ENCODE measurements at places on chromosomes 3 and 15. TPM values are rescaled to one million over a fixed set of nuclear protein-coding genes. Genes with fewer than 3 reads are reported as not detected.

The LIPC gene
- total RNA-seq = not detected

DNA sequence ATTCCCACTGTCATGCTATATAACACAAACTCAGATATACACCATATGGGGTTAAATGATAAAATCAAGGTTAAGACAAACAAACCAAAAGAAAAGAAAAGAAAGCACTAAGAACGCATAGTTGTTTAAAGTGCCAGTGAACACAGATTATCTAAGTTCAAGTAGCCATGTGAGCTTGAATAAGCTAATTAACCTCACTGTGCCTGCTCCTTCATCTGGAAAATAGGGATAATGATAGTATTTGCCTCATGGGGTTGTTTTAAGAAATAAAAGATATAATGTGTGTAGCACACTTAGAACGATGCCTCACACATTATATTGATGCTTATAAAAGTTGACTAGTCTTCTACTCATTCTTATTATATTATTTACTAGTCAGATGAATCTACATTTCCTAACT lies 72.6 kb upstream of the IL12A start:
- no peak for DNase-seq

DNA sequence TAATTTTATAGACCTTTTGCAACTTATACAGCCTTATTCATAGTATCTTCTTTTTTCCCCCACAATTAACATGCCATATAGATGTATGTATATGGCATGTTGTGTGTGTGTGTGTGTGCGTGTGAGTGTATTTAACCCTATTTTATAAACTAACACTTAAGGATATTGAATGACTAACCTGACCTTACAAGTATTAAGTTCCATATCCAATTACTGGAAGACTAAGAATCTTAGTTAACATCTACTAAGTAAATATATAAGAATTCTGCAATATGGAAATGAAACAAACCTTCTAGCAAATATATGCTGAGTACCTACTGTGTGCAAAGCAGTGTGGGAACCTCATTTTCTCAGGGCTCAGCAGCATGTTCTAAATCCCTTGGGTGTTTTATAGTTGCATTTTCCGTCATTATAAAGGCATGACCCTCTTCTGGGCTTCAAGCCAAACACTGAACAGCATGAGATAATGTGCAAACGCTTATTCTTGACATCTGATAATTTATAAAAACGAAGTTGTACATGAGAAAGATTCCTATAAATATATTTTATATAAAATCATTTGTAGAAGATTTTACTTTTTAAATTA lies 105.5 kb downstream of the NLGN1 start:
- peak; percentile 1 for DNase-seq

DNA sequence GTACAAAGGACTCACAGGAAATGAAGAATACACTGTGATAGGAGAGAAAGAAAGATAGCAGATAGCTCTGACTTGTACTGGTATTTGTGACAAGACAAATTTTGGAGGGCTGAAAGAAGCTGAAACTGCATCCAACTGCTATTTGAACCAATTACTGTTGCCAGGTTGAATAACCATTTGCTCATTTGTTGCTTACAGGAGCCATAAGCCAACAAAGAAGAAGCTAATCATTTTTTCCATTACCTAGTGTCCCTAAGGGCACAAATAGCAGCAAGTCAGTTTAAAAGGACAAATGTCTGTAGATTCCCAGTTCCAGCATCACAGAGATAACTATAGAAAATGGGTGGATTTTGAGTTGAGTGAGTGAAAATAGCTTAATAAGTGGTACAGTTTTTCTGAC lies 376.9 kb upstream of the ARPP21 start:
- peak; percentile 5 for DNase-seq

GRCh38 chr15:40246496-40247280 lies 7.8 kb downstream of the PAK6 start:
- no peak for DNase-seq

All from cerebellum (tissue), 4 donors.